HCEC 1CT (cell line): ENCODE measurements at places on chromosomes 2 and 18.

GRCh38 chr18:23068570-23069310 lies 66.5 kb upstream of the CABLES1 start:
- no peak for DNase-seq

DNA sequence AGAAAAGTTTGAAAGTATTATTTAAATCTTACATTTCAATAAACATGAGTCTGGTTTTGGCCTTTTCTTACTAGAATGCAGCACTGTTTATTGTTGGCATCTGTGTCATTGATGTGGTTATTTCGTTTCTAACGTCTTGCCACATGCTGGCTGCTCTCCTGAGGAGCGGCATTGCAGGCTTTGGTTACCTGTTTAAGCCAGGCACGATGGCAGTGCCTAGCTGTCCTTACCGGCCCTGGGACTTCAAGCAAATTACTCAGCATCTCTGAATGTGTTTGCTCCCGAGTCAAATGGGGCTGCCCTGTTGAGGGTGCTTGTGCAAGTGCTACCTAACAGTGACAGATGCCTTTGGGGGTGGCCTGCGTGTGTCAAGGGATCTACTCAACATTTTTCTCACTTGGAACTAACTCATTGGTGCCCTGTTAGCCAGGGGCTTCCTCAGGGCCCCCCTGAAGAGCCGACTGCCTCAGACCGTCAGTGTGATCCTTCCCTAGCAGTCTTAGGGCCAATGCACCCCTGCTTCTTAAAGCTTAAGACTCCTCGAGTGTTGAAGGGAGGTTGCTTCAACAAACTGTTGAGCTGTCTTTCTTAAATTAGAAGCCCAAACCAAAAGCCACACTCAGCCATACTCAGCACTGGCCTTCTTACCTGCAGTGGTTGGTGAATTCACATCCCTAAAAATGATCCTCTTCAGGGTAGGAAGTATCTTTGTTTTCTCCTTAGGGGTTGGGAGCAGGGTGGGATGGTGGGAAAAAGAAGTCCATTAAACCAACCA lies 151.5 kb downstream of the NCK2 start:
- DNase-seq, result no peak

DNA sequence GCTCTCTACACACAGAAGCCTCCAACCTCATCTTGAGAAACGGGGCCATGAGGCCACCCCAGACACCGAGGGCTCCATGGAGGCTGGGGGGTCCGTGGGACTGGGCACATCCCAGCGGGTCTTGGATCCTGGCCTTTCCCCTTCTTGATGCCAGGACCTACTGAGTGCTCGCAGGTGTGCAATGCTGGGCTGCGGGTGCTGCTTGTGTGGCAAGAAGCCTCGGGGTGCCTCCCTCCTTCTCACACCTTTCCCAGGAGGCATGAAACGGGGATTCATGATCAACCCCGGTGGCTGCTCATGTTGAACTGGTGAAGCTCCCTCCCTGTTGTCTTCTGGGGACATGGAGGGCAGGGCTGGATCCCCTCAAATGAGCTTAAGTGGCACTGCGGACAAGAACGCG lies 2.0 kb upstream of the BUB1 start:
- DNase-seq, result no peak

DNA sequence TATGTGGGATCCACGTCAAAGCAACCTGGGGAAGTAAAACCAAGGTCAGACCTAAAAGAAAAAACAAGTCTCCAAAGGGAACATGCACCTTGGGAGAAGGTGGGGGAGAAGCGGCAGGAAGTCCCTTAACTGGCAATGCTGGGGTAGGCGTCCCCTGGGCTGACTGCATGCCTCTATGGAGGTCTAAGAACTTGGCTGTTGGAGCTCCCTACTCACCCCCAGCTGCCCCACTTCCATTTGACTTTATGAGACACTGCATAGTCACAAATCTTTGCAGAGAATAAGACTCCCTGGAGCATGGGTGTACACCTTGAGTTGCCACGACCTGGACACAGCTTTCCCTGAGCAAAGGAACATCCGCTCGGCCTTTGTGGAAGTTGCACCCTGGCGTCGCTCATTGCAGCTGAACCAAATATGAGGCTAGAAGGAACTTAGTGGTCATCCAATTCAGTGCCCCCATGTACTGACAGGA lies 2.8 kb downstream of the CAPN14 start:
- no peak for DNase-seq

GRCh38 chr2:224210286-224211180 lies 171.4 kb upstream of the SERPINE2 start:
- no peak for DNase-seq

DNA sequence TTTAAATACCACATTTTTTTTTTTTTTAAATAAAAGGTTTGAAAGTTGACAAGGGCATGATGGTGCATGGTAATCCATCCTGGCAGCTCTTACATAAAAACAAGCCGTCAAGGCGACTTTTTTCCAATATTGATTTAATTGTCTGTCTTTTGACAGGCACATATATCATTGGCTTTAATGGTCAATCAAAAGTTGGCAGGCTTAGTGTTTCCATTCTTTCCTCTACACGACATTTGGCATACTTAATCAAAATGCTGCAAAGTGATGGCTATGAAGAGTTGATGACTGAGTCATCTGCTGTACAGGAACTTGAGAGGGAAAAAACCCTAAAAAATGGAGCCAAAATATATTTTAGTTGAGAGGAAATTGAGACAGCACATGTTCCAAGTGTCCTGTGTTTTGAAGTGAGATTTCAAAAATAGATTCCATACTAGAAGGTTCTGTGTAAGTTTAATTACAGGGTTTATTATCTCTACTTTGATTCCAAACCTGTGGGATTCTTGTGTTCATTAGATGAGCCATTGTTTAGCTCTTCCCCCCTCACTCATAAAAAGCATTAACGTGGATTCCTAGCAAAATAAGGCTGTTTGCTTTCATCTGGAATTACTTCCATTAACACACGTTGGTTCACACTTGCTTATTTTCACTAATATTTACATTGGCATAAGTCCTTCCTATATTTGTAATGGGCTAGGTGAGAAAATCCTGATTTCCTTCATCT lies 3.2 kb downstream of the TSHZ1 start:
- no peak for DNase-seq

DNA sequence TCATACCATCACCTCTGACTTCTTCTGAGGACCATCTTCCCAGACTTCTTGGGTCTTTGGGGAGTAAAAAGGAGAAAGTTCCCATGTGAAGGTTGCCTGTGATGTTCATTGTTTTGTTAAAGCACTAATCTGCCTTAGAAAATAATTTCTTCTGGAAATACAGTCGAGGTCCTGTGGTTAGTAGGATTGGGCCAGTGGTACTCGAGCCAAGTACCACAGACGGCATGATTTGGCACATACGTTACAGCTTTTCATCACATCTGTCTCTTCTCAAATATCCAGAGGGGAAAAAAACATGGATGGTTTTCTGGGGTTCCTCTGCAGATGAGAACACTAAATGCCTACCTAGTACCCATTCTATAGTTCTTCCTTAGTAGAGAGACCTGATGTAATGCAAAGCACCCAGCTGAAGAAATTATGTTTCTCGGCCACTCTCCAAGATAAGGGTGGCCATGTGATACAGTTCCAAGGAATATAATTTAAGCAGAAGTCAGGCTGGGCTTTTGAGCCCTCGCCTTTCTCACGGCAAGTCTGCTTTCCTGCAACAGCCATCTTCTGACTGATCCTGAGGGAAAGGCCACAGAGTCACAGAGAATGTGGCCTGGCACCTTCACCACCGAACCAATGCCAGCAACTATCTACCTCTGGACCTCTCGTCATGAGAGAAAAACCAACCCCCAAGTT lies 161.0 kb downstream of the RNF152 start:
- no peak for DNase-seq

GRCh38 chr18:49019446-49020045 lies 68.8 kb upstream of the SMAD7 start:
- DNase-seq, result no peak

DNA sequence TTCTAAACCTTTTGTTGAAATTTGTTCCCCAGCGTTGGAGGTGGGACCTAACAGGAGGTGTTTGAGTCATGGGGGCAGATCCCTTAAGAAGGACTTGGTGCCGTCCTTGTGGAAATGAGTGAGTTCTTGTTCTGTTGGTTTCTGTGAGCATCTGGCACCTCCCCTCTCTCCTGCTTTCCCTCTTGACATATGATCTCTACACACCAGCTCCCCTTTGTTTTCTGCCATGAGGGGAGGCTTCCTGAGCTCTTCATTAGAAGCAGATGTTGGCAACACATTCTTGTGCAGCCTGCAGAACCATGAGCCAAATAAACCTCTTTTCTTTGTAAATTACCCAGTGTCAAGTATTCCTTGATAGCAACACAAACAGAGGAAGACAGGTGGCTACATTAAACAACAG lies 23.8 kb downstream of the NABP1 start:
- no peak for DNase-seq

DNA sequence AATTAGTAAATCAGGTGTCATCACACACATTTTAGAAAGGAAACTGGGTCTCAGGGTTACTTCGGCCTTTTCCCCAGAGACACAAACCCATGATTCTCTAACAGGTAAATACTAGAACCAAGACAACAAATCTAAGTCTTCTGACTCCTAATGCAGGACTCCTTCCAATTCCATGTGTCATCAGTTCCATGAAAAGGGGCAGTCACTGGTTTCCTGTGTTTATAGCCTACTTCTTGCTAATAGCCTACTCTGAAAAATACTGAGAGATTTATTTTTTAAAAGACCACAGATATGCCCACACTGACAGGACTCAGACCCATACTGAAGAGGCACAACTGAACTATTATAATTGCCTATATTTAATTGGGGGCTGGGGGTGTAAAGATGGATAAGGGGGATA lies 33.0 kb downstream of the RAB1A start:
- no peak for DNase-seq

- no peak for DNase-seq
Measured at GRCh38 chr2:128252501-128252900, 66.2 kb downstream of the HS6ST1 start.
